Ecto neural progenitor cell (in vitro differentiated cells): ENCODE measurements at places on chromosomes 16 and 17.
A peak's percentile ranks its signal among the peaks of the same experiment; 100 is the strongest.

- DNase-seq = no peak
Measured at GRCh38 chr17:17231621-17232302, 5.2 kb downstream of the FLCN start.

DNA sequence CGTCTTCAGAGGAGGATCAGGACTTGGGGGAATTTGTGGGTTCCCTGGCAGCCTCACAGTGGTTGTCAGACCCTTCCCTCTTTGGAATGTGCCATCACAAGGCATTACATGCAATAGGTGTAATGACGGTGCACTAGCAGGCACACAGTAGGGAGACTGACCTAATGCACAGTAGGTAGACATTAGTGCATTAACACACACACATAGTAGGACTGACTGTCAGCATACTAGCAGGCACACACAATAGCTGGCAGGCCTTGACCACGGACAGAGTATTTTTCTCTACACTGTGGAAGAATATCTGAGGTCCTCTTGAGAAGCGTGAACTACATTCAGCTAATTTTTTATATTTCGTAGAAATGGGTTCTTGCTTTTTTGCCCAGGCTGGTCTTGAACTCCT, 10.9 kb upstream of the UBALD2 start:
- DNase-seq = no peak

DNA sequence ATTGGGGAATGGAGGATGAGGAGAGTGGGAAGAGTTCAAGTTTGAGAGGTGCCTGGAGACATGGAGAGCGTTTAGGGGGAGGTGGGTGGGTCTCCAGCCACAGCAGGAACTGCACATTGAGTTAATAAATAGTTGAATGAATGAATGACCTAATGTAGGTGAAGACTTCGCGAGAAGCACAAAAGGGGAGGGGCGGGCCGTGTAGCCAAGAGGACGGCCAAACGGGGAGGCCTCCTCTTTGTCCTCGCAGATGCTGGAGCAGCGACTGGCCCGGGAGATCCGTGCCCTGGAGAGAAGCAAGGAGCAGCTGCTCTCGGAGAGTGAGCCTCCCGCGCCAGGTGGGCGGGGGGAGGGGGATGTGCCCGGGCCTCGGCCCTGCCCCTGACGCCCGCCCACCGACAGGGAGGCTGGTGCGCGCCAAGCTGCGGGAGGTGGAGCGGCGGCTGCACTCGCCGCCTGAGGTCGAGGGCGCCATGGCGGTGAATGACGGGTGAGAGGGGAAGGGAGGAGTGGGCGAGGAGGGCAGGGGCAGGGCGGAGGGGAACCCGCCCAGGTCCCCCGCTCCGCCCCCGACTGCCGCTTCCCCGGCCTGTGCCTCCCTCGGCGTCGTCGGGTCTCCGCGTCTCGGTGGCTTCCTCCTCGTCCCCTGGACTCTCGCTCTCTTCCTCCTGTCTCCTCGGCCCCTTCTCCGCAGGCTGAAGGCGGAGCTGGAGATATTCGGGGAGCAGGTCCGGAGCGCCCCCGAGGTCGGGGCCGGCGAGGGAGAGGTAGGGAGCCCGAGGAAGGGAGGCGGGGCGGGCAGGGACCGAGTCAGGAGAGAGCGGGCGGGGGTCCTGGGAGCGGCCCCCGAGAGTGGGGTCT, 12.9 kb downstream of the SYCE1L start:
- DNase-seq = peak; percentile 86

GRCh38 chr17:41098481-41098880, 539 bp upstream of the KRTAP4-8 start:
- DNase-seq = no peak

- peak; percentile 88 for DNase-seq
Measured at GRCh38 chr16:3158510-3159314, 23.9 kb downstream of the ZNF213 start.

GRCh38 chr17:19590912-19591551, 57.4 kb downstream of the SLC47A1 start:
- DNase-seq = no peak

- no peak for DNase-seq
Measured at GRCh38 chr16:5054876-5055865, 10.6 kb downstream of the C16orf89 start.

DNA sequence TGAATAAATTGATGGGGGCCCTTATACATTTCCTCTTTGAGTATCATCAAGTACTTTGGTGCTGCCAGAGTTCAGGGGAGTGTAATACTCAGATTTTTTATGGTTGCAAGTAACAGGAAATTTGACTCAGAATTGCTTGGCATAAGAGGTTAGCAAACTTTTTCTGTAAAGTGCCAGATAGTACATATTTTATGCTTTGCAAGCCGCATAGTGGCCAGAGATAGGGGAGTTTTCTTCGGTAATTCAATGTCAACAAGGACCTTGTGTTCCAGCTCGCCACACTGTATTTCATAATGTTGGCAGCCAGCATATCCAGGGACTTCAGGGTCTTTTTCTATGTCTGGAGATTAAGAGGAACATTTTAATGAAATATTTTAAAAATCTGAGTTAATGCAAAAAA, 51.0 kb upstream of the MARCHF10 start:
- peak; percentile 3 for DNase-seq

GRCh38 chr16:27819356-27819755, 244.2 kb downstream of the GSG1L start:
- DNase-seq = no peak

DNA sequence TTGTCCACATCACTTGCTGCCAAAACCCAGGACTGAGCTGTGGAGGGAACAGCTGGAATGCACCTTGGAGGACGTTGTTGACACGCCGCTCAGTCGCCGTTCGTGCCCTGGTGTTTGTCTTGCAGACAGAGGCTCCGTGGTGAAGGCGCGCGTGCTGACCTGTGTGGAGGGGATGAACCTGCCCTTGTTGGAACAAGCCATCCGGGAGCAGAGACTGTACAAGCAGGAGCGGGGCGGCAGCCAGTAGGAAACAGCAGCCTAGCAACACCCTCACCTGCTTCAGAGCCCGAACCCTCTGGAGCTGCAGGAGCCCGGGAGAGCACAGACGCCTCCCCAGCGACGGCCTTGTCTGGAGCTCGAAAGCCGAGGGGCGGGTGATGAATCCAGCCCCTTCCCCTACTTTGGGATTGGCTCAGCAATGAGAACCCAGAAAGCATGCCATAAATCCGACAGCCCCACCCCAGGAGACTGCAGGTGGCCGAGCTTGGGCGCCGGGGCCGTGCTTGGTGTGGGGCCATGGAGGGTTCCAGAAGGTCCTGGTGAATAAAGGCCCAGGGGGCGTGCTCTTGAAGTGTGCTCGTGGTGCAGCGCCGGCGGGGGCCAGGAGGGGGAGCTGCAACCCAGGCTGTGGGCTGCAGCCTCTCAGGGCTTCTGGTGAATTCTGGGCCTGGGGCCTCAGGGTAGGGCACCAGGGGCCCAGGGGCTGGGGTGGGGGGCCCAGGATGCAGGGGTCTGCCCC, 470 bp upstream of the CDK3 start:
- DNase-seq = peak; percentile 92

GRCh38 chr17:33291248-33292200, 1.6 kb downstream of the ASIC2 start:
- peak; percentile 79 for DNase-seq

- DNase-seq = no peak
Measured at GRCh38 chr16:84411768-84412167, 43.4 kb downstream of the ATP2C2 start.

- no peak for DNase-seq
Measured at GRCh38 chr16:14284930-14285512, 213.9 kb downstream of the MRTFB start.

DNA sequence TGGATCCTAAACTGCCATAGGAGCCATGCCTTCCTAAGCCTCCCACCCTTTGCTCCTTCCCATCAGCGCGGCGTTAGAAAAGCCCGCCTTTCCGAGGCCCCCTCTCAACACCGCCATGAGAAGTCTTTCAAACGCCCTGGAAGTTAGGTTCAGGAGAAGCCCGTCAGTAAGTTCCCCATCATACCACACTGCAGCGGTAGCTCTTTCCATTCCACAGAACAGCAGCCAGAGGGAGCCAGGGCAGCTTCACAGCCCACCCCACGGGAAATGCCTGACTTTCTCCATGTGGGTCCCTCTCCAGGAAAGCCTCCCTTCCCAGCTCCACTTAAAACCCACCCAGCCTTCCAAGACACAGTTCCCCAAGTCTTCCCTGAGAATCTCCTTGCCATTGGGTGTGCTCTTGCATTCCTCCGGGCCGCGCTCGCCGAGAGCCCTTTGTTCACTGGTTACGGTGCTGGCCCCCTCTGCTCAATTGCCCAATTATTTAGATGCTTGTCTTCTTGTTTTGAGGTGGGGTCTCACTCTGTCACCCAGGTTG, 28.7 kb downstream of the KIAA0513 start:
- no peak for DNase-seq

- no peak for DNase-seq
Measured at GRCh38 chr16:58284031-58284430, 10.8 kb downstream of the PRSS54 start.

GRCh38 chr17:13874817-13875216, 194.5 kb upstream of the COX10 start:
- DNase-seq = no peak

GRCh38 chr17:66423056-66423955, 120.9 kb downstream of the PRKCA start:
- no peak for DNase-seq

- DNase-seq = peak; percentile 85
Measured at GRCh38 chr17:75830164-75831031, 13.8 kb downstream of the UNC13D start.

DNA sequence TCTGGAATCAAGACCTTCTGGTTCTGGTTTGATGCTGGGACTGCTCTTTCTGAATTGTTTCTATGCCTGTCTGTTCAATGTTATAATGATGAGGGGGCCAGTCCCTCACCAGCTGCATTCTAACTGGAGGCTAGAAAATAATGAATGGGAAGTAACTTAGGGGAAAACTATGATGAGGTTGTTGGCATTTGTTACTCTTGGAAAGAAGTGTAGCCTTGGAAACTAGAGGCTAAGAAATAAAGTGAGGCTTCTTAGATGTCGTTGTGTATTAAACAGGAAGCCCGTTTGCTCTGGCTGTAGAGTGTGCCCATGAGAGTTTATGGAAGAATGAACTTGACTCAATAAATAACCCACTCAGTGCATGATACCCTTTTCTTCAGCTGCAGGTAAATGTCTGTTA, 140.8 kb downstream of the PRKCA start:
- DNase-seq = no peak

DNA sequence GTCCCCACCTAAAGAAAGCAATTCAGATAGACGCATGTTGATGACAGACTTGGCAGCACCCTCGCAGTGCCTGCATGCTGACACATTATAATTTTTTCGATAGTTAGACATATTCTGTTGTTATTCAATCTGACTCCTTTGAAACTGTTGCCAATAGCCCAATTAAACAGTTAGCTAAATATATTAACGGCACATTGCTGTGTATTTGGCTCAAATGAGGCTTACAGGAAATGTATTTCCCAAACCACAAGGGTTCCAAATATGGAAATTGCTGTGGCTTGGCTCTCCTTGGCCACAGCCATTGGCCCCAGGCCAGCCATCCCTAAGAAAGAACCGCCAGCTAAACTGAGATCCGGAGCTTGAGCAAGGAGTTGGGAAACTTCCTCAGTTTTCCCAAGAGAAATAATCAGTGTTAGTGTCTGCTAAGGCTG, 31.1 kb downstream of the C16orf82 start:
- DNase-seq = no peak

- DNase-seq = peak; percentile 97
Measured at GRCh38 chr17:8176197-8176940, at the start of gene TMEM107. Gene TMEM107 (minus strand): TSS chr17:8176380. CDS start chr17:8176286, 94 bp downstream.

DNA sequence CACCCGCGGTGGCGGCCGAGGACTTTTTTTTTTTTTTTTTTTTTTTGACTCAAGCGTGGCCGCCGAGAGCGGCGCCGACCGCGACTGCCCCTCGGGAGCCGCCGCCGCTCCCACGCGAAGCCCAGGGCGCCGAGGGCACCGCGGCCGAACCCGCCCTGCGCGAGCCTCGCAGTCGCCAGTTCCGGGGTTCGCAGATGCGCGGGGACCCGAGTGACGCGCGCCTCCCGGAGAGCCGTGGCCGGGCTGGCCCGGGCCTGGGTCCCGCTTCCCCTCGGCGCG, 1.1 kb downstream of the METRNL start:
- no peak for DNase-seq

- no peak for DNase-seq
Measured at GRCh38 chr17:67575325-67575724, 142.4 kb upstream of the NOL11 start.

DNA sequence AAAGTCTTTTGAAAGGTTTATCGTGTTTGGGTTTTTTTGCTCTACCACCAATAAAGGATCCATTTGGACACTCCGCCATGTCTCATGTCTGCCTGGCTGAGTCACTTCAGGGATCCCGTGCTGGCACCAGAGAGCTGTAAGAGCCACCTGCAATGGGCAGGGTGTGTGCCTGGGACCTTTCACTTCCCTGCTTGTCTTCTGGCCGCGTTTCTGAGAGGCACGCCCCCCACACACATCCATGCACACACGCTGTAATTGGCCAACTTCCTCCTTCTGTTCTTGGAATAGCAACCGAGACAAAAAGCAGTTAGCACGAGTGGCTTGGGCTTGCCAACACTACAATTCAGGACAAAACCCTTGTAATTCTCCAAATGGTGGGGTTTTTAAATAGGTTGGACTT, 9.8 kb upstream of the SOST start:
- no peak for DNase-seq

- DNase-seq = no peak
Measured at GRCh38 chr17:75571885-75572215, 15.8 kb upstream of the MYO15B start.

DNA sequence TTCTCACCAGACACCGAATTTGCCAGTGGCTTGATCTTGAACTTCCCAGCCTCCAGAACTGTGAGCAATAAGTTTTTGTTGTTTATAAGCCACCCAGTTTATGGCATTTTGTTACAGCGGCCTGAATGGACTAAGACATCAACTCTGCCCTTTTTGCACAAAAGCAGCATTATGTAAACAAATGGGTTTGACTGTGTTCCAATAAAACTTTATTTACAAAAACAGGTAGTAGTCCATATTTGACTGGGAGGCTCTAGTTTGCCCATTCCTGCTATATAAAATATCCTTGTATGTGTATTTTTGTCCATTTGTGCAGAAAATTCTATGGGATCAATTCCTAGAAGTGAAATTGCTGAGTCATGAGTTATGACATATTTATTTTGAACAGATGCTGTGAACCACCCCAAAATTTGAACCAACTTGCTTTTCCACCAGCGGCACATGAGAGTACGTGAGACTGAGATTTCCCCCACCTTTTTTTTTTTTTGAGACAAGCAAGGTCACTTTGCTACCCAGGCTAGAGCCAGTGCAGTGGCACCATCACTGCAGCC, 21.3 kb upstream of the CLEC19A start:
- DNase-seq = no peak

GRCh38 chr16:21203155-21203797, 8.1 kb downstream of the ZP2 start:
- no peak for DNase-seq
